Cardiac atrium fibroblast (primary cell): ENCODE measurements at places on chromosomes 2 and 18. TPM values are rescaled to one million over a fixed set of nuclear protein-coding genes. Genes with fewer than 3 reads are reported as not detected.

RGPD4 gene
- total RNA-seq = not detected in 2 replicates

TLX2 gene
- not detected in 2 replicates for total RNA-seq

RAD51AP2 gene
- not detected in 2 replicates for total RNA-seq

SLC16A14 gene
- 0.18 and 0.49 TPM in 2 replicates for total RNA-seq

CCNT2 gene
- 10.8 and 12.6 TPM in 2 replicates for total RNA-seq

BOLL gene
- total RNA-seq = not detected in 2 replicates

LAMA1 gene
- total RNA-seq = 18.1 and 26.7 TPM in 2 replicates

RAPH1 gene
- 23.1 and 39.9 TPM in 2 replicates for total RNA-seq

CKAP2L gene
- 0.72 and 1.1 TPM in 2 replicates for total RNA-seq

CASP10 gene
- total RNA-seq = 5.2 and 9.7 TPM in 2 replicates

GTF2A1L gene
- 1.3 TPM in 1 of 2 replicates, not detected in the other for total RNA-seq

SERPINB4 gene
- not detected in 2 replicates for total RNA-seq

RGPD8 gene
- 3.6 and 8.1 TPM in 2 replicates for total RNA-seq

TMEM150A gene
- total RNA-seq = 21.4 and 31.4 TPM in 2 replicates

DARS1 gene
- 80.5 and 83.6 TPM in 2 replicates for total RNA-seq

TMEM17 gene
- total RNA-seq = 1.4 and 1.5 TPM in 2 replicates

IGFBP5 gene
- 2.9 and 15.9 TPM in 2 replicates for total RNA-seq

MYO1B gene
- 119 and 168 TPM in 2 replicates for total RNA-seq

GPATCH11 gene
- 3.8 and 5.3 TPM in 2 replicates for total RNA-seq

TUBB8B gene
- not detected in 2 replicates for total RNA-seq

SFTPB gene
- total RNA-seq = not detected in 2 replicates

LOXHD1 gene
- not detected in 2 replicates for total RNA-seq

GALNT13 gene
- under 0.01 TPM in 2 replicates for total RNA-seq

ZRANB3 gene
- total RNA-seq = 4.3 and 5.7 TPM in 2 replicates

SERPINB13 gene
- total RNA-seq = not detected in 2 replicates

ANKRD30BL gene
- not detected in 2 replicates for total RNA-seq

CPLX4 gene
- not detected in 2 replicates for total RNA-seq

COL5A2 gene
- total RNA-seq = 771 and 891 TPM in 2 replicates

RFX8 gene
- total RNA-seq = under 0.01 and 1.8 TPM in 2 replicates
